ENCODE measurements at places on chromosomes 5 and 9.

DNA sequence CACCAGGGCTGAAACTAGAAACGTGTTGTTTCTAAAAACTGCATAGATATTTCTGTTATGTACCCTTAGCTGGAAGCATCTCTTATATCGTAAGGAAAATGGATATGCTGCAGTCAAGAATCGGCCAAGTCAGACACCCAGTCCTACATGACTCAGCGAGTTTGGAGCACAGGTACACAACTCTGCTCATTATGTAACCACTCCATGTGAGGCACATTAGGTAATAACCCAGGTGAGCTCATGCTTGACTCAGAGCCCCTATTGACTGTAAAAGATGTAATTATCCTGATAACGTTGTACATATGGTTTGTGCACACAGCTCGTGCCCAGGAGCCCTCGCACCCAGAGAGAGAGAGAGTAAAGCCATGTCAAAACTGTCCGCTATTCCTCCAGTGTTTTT is 593.7 kb upstream of the ACO1 start:
- no peak for DNase-seq

DNA sequence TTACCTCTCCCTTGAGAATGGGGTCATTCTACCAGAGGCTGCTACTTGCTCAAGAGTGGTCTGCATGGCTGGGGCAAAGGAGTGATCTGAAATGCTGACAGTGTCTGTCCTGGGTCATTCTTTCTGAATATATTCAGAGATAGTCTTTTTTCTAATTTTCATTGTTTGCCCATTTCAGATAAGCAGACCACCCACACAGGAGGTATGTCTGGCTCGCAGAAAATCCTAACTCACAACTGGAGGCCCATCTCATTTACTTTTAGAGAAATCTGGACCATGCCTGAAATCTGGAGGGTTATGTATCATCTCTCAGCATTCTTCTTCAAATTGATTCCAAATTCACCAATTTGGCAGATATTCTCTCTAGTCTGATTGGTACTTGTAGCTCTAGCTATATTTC is 227.6 kb downstream of the SEC61B start:
- no peak for DNase-seq

GRCh38 chr5:181053488-181054121 is 13.5 kb downstream of the BTNL9 start:
- DNase-seq = peak; percentile 43

- DNase-seq = no peak
Measured at GRCh38 chr5:124872086-124872485, 125.6 kb upstream of the ZNF608 start.

DNA sequence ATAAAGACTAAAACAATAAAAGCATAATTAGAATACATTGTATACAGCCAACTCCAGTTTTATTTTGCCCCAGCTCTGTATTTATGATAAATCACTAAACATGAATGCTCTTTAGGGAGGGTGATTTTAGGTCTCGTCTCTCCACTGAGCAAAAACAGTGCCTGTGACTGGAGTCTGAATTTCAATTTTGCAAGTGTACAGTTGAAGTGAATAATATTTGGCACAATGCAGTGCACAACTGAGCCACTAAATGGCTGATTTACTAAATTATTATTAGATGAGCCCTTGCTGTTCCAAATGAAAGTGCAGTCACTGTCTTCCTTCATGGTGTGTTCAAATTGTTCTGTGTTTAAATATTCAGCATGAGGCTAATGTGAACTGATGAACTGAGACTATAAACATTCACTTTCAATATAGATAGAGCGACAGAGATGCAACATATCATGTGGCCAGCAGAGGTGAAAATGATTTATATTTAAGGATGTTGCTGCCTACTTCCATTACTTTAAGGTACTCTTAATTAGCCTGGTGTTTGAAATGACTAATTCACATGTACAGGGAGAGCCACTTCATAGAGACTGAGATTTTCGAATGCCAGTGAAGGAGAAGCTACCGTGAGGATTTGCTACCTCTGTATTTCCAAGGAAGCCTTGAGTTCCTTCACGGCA is 375.1 kb downstream of the EBF1 start:
- no peak for DNase-seq

- no peak for DNase-seq
Measured at GRCh38 chr9:88663771-88664419, 128.9 kb downstream of the NXNL2 start.

- no peak for DNase-seq
Measured at GRCh38 chr5:111735583-111736270, 21.3 kb downstream of the NREP start.

GRCh38 chr5:132019857-132020555 is 8.5 kb upstream of the ACSL6 start:
- no peak for DNase-seq

DNA sequence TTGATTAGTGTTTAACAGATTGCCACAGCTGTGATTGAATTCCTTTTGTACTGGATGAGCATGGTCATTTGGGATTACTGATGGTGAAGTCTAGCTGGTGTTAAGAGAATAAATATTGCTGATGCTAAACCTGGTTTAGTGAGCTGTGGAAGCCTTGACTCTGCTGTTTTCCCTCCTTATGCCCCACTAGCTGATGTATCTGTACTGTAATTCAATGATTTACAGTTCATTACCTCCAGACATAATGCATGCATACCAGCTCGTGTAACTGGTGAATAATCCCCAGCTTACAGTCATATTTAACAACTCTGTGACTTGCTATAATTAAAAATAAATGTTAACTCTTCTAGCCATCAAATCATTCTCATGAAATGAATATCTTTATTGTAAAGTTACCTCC is 1.7 kb upstream of the CMYA5 start:
- DNase-seq = no peak

DNA sequence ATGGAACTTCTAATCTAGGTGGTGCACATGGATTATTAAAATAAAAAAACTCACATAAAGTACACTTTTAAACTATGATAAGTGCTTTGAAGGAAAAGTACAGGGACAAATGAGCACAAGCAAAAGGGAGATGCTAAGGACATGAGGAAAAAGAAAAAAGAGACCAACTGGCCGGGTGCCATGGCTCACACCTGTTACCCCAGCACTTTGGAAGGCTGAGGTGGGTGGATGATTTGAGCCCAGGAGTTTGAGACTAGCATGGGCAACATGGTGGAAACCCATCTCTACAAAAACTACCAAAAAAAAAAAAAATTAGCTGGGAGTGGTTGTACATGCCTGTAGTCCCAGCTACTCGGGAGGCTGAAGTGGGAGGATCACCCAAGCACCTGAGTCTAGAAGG is 67.1 kb downstream of the SH3TC2 start:
- DNase-seq = no peak

- DNase-seq = no peak
Measured at GRCh38 chr5:68074633-68075032, 140.9 kb upstream of the PIK3R1 start.

DNA sequence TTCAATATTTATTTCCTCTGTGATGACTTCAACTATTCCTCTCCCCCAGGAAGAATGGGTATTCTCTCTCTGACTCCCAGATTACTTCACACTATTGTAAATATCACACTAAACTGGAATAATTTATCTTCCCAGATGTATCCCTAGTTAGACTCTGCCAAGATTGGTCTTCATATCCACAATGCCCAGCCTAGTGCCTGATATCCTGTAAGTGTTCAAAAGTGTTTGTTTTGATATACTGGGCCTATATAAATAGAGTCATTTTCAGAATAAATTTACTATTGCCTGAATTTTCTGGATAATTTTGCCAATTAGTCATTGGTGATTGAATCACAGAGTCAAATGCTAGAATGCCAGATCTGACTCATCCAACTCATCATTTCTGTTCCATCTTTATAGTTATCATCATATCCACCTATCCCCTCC is 143.7 kb upstream of the TNC start:
- no peak for DNase-seq

GRCh38 chr5:157026789-157027424 is 32.0 kb downstream of the HAVCR1 start:
- DNase-seq = no peak

- no peak for DNase-seq
Measured at GRCh38 chr5:137761566-137761965, 7.4 kb upstream of the HNRNPA0 start.

- DNase-seq = no peak
Measured at GRCh38 chr5:67746103-67746502, 469.5 kb upstream of the PIK3R1 start.

DNA sequence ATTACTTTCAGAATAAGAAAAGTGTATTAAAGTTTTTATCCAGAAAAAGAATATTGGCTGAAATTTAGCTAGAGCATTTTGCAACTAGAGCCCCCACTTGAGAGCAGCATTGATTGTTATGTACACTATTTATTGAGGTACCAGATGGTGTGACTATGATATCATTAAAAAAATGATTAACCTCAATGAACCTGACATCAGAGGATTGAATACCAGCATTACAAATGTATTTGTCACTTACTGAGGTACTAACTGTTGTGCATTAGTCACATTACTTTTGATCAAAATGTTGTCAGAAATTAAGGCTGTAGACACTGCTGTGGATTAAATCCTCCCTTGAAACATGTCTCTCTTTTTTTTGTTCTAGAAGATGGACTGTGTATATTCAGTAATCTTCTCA is 127.8 kb upstream of the DHFR start:
- DNase-seq = no peak

GRCh38 chr5:19902316-19902934 is 85.6 kb downstream of the CDH18 start:
- DNase-seq = no peak

- DNase-seq = no peak
Measured at GRCh38 chr9:121670431-121670830, 19.0 kb downstream of the DAB2IP start.

Data from ureter (tissue), 1 donor.